ENCODE measurements at places on chromosomes 16 and 17.

DNA sequence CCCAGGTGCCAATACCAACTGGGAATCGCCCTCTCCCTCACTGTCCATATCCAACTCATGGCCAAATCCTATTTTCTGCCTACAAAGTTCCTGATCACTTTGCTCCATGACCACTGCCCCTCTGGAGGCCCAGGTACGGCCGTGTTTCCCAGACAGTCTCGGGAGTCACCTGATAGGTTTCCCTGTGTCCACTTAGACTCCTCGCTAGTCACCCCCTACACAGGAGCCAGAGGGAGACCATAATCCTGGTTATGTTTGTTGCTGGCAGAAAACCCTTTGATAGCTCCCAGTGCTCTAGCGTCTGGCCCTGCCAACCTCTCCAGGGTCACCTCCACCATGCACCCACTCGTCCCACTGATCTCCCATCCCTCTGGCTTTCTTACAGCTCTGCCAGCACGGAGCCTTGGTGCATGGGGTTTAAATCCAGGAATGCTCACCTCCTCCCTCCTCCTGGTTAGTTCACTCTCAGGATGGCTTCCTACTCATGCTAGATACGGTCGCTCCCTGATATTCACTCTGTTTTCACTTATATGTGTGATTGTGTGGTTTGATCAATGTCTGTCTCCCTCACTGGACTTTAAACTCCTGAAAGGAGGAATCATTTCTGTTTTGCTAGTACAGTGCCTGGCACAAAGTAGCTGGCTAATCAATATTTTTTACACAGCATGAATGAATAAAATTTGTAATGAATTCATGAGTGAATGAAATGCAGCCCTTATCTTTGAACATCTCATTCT lies 7.5 kb upstream of the CALB2 start:
- DNase-seq: no peak

DNA sequence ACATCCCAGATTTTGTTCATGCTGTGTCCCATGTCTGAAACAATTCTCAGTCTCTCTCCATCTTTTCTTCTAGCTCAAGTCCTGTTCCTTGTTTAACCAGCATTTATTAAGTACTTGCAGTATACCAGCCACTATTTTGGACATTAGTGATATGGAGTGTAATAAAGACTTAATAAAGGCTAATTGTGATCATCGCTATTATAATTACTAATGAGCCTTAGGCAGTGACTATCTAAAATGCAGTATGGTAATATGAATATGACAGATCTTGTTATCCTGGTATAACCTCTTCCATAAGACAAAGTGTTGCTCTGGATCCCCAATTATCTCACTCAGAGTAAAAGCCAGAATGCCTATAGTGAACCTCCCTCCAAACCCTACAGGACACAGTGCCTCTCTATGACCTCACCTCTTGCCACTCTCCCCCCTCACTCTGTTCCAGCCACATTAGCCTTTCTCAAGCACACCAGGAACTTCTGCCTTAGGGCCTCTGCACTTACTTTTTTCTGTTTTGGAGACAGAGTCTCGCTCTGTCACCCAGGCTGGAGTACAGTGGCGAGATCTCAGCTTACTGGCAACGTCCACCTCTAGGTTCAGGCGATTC lies 1.8 kb upstream of the FLOT2 start:
- DNase-seq: no peak

- no peak for DNase-seq
Measured at GRCh38 chr17:13792314-13792713, 190.6 kb upstream of the HS3ST3A1 start.

- no peak for DNase-seq
Measured at GRCh38 chr17:61453566-61454380, 1.6 kb downstream of the TBX4 start.

DNA sequence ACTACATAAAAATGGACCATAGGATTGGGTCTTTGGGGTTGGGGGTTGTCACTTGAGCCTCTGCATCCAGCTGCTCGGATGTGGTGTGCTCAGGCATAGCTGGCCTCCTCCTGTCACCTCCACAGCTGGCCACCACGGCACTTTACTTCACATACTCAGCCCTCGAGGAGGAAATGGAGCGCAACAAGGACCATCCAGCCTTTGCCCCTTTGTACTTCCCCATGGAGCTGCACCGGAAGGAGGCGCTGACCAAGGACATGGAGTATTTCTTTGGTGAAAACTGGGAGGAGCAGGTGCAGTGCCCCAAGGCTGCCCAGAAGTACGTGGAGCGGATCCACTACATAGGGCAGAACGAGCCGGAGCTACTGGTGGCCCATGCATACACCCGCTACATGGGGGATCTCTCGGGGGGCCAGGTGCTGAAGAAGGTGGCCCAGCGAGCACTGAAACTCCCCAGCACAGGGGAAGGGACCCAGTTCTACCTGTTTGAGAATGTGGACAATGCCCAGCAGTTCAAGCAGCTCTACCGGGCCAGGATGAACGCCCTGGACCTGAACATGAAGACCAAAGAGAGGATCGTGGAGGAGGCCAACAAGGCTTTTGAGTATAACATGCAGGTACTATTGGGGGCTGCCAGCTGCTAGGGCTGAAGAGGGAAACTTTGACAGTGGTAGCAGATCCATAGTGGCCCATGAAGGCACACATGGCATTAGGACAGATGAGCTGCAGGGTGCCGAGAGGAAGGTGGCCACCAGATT lies 30.8 kb downstream of the CDIP1 start:
- no peak for DNase-seq

- peak; percentile 50 for DNase-seq
Measured at GRCh38 chr16:88455610-88456355, 2.7 kb downstream of the ZFPM1 start.

DNA sequence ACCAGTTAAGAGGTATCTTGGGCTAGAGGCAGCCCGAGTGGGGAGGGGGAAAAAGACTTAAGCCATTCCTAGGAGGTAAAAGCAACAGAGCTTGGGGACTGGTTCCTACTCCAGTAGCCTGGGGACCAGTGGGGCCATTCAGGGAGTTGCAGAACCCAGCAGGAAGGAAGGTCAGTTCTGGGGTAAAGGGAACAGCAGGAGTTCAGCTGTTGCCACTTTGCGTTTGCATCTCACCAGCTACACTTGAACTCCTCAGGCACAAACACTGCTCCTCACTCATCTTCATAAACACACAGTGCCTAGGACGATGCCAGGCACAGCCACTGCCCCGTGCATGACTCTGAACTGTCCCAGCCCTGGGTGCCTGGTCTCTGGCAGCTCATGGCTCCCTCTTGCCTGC lies 4.0 kb downstream of the HAP1 start:
- no peak for DNase-seq

GRCh38 chr16:53952215-53953208 lies 248.6 kb downstream of the FTO start:
- DNase-seq: no peak

DNA sequence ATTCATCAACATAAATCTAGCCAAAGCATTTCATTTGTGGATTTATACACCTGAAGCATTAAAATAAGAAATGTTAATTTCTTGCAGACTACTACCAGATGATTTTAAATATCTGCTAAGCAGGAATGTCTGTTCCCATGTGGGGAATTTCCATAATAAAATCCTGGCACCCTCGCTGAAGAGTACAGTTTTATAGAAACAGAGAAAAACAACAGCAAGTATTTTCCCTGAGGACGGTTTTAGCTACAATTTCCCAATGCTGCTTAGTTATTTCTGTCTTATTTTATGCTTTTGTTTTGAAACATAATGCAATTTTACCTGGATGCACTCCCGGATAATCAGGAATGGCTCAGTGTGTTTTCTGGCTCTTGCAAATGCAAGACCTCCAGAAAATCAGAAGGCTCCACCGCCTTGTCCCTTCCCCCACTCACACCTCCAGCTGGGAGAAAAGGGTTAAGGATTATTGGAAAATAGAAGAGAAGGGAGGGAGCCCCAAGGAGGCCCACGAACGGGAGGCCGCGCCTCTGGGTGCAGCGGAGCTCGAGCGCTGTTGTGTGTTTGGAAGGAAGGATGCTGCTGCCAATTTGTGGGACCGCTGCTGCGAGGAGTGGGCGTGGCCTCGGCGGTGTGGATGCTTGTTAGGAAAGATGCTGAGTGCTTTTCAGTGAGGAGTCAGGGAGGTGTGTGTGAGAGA lies at the start of gene CNTNAP4:
TSS of gene CNTNAP4 (plus strand) at position 657 of the 694 bp plus-strand sequence. CDS start 262 bp downstream, outside the sequence.
- no peak for DNase-seq

DNA sequence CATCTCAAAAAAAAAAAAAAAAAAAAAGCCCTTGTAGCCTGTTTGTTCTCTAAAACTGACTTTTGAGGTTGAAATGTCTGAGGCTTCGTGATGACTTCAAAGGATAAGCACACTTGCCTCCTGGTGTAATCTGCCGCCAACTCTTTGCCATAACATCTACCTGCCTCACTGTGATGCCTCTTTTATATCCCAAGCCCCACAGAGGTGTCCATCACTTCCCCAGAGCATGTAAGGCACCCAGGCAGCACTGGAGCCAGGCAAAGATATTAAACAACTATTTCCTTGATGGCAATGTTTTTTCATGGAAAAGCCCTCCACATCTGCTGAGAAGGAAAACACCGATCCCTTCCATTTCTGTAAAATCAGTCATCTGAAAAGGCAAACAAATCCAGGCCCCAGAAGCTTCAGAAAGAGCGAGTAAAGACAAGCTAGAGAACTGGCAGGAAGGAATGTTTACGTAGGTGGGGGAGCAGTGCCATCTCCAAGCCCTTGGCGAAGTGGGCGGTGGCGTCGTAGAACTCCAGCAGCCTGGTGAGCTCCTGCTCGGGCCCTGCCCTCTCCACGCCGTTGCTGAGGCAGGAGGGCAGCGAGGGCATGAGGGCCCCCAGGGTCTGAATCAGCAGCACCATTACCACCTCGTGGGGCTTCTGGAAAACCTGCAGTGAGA lies 28.6 kb downstream of the COG7 start:
- DNase-seq: no peak

- no peak for DNase-seq
Measured at GRCh38 chr17:33798308-33798707, 456.8 kb upstream of the CCL2 start.

DNA sequence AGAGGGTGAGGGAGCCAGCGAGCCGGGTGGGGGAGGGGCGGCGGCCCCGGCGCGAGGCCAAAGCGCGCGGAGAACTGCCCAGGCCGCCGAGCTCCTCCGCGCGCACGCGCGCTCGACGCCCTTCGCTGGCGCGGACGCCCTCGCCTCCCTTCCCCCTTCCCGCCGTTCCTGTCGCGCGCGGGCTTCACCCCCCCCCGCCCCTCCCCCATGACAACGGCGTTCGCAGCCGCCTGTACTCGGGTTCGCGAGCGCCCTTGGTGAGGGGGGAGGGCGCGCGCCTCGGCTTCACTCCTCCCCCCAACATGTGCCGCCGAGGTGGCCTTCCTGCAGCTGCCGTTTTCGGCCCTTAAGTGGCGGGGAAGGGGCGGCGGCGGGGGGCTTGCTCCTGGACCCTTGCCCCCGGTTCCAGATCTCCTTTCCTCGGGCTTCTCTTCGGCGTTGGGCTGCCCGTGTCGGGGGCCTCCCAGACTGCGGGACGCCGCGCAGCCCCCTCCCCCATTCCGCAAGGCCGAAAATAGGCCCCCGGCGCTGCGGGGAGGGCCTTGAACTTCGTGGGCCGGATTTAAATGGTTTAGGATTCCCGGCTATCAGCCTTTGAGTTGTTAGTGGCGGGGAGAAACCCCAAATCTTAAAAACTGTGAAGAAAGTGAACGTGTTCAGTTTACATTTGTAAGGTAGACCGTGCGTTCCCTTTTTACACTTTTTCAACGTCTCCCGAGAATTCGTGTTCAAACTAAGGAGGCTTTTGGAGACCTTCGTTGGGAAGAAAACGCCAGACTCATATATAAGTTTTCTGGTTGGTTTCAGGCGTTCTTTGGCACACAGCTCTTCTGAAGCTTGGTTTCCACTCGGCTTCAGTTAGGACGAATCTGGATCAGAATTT lies 653 bp downstream of the SRRM2 start:
- no peak for DNase-seq

- DNase-seq: no peak
Measured at GRCh38 chr16:70552675-70553074, 29.1 kb downstream of the SF3B3 start.

DNA sequence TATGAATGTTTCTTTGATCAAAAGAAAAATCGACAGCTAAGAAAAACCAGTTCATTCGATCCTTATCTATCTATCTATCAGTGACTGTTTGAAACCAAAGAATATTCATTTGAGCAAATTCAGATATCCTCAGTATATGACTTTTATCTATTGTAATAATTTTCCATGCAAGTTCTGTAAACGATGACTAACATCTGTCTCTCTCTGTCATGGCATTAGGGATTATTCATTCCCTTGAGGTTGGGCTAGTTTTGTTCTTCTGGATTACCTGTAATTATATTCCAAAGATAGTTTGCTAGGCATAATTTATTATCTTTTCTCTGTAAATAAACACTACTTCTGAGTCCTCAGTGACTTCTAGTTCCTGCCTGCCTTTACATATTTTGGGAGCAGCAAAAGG lies 497.7 kb upstream of the CDH11 start:
- DNase-seq: no peak

DNA sequence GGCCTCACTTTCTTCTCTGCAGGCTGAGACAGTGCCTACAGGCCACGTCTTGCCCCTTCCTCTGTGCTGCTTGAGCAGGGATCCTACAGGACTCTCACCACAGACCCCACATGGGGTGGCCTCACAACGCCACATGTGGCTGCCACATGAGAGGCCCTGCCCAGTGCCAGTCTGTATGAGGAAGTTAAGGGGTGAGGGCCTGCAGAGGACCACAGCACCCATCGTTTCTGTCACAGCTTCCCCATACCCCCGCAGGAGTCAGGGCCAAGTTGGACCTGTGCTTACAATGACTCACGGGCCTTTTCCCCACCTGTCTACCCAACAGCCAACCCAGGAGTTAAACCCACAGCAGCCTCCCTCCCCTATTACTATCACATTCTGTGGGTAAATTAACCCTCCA lies 2.9 kb upstream of the GSDMB start:
- no peak for DNase-seq

DNA sequence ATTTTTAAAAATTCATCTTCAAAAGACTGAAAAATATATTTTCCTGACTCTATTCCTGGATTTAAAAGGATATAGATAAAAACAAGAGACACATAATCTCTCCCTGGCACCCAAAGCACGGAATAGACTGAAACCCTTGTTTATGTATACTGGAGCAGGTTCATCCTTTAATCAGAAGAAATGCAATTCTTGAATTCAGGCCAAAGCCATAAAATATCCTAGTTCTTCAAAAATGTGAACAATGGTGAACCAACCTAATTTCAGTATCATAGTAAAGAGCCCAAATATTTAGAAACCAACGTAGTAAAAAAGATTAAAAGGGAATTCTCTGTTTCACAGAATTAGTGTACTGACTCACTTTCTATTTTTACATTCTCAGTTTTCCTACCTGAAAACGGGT lies 188.5 kb upstream of the C17orf78 start:
- no peak for DNase-seq

- no peak for DNase-seq
Measured at GRCh38 chr17:44269535-44270240, 1.8 kb upstream of the SLC4A1 start.

All from T-helper 2 cell (primary cell).